ENCODE measurements at places on chromosomes 1 and 21. TPM values are rescaled to one million over a fixed set of nuclear protein-coding genes. Genes with fewer than 3 reads are reported as not detected.

The CAMK2N1 gene
- 0.23 TPM for total RNA-seq

The CNIH4 gene
- 27.8 TPM for total RNA-seq

- no peak for DNase-seq
Observed at GRCh38 chr1:228284521-228284920, 76.7 kb downstream of the OBSCN start.

- no peak for DNase-seq
Observed at GRCh38 chr1:41501581-41501980, 17.1 kb upstream of the EDN2 start.

DNA sequence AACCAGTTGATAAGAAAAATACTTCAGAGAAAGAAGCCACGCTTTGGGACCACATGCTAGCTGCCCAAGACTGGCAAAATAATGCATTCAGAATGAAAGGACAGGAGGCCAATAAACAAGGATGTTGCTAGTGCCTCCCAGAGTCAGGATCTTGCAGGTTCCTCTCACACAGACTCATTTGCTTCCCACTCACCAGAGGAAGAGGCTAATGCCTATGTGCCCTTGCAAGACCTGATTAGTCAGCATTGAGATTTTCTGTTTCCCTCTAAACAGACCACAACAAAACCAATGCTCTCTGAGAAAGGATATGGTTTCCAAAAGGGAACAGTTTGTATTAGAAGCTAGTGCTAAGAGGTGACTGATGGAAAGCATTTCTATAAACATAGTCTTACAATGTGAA lies 85.7 kb downstream of the NRDC start:
- DNase-seq, result no peak

All from GM12878 (cell line).